Stimulated activated CD4-positive, alpha-beta T cell treated with anti-CD3 and anti-CD28 coated beads, TNF-alpha, amount 100 ng/mL, for 1 hour (primary cell): ENCODE measurements at places on chromosomes 7 and 10.

DNA sequence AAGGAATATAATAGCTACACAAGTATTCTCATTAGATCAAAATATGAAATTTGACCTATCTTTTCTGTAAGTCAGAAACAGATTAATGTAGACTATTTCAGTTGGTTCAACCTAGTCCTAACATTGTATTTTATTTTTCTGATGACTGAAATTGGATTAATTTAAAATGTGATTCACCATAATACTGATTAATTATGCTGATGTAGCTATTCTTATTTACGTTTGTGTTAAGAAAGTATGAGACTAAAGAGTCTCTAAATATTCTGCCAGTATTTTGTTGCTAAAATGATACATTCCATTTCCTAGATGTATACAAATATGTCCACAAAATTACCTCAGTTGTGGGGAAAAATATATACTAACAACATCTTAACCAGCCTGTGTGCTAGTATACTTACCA lies 18.3 kb downstream of the MARCHF5 start:
- DNase-seq = no peak

DNA sequence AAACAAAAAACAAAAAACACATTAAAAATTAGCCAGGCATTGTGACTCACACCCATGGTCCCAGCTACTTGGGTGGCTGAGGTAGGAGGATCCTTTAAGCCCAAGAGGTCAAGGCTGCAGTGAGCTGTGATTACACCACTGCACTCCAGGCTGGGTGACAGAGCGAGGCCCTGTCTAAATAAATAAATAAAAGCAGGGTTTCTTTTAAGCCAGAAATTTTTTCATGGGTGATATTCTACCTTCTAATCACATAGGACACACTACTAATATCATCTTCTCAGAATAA lies 14.2 kb upstream of the SVIL start:
- no peak for DNase-seq

GRCh38 chr7:35463176-35463700 lies 209.3 kb upstream of the TBX20 start:
- no peak for DNase-seq

- DNase-seq = no peak
These were observed 7.7 kb upstream of the SCART1 start for GRCh38 chr10:133445751-133446708.

GRCh38 chr7:22931011-22931410 lies 82.9 kb downstream of the HYCC1 start:
- DNase-seq = no peak

GRCh38 chr7:98168904-98169621 lies 42.2 kb upstream of the BHLHA15 start:
- DNase-seq = no peak

DNA sequence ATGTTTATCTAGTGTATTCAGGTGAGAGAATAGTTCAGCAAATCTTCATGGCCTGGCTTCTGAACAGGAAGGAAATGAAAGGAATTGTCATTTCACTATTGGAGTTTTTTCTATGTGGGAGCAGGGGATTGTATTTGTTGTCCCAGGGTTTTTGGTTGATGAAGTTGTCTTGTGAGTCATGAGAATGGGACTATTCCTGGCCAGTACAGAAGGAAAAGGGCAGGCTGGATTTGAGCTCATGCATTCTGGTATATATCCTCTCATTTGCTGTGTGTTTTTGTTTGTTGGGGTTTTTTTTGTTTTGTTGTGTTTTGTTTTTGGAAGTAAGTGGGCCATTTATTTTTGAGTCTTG lies 101.2 kb upstream of the MKLN1 start:
- DNase-seq = no peak

DNA sequence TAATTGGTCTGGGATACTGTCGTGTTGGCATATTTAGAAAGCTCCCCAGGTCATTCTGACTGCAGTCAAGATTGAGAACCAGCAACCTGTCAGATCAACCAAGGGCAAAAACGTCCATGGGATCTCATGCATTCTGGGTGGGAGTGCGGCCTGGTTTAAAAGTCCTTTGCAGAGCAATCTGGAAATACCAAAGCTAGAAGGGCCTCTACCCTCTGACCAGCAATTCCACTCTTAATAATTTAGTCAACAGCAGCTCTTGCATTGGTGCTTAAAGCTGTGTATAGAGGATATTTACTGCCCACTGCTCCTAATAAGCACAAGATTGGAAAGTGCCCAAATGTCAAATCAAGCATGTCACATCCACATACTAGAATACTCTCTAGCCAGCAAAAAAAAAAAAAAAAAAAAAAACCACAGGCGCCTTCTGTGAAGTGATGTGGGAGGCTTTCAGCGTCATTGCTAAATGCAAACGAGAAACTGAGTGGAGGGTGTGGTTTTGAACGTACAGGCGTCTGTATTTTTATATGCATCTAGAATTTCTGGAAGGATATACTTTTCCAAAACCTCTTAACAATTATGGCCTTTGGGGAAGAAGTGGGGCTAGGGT lies 44.8 kb upstream of the HSPA12A start:
- DNase-seq = no peak

DNA sequence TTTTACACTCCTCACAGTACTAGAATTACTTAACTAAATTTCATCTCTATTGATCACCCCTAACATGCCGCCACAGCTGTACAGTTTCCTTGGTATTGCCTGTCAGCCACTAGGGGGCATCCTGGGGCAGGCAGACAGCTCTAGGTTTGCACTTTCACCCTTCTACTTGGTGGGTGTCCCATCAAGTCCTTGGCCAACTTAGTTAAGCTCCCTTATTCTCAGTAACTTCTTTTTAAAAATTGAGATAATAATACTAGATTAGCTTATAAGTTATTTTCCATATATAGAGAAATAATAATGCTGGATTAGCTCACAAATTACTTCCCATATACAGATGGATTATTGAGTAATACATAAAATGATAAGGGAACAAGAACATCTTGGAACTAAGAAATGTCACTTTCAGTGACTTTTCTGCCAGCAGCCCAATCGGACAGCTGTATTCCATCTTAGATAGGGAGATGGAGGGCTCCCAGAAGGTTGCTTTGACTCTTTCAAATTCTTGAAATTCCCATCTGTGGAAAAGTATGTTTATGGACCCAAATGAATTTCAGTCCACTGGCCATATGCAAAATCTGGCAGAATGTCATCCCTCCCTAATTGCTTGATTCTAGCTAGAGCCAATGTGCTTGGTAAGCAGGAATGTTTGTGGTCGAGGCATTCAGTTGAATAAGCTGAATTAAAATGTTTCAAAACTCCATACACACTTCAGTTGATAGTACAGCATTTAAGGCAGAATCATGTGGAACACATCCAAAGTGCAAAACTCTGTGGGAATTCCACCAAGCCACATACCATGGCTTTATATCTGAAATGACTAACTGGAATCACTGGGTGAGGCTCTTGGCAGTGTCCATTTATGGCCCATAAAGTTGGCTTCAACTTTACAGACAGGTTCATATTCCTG lies 309.7 kb downstream of the CSTF2T start:
- DNase-seq = no peak

DNA sequence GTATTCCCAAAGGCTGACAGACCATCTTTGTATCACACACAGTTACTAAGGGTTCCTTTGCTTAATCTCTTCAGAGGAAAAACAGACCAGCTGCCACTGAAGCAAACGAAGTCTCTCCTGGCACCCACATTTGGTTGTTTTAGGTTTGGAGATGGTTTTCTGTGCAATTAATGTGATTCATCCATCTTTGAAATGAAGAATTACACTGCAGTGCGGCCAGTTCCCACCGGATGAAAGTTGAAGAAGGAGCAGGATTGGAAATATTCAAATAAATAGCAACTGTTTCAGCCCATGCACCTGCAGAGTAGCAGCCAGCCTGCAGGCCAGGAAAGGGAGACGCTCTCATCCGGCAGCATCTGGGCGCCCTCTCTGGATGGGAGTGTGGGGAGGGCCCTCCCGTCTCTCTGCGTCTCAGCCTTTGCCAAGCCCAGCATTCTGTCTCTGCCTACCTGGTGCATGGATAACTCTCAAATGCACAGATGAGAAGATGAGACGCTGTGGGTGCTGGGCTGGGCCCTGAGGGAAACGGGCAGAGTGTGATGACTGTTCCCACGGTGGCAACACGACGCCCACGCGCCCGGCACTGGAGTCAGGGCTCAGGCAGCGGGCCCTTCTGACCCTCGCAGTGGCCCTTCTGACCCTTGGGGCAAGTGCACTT lies 214.0 kb downstream of the PTPRN2 start:
- no peak for DNase-seq

- no peak for DNase-seq
These were observed 65.7 kb downstream of the AOAH start for GRCh38 chr7:36658335-36659171.
